Fibroblast of gingiva (primary cell): ENCODE measurements at places on chromosomes 7 and 10.

- DNase-seq: no peak
Observed at GRCh38 chr10:31702005-31702404, 226.6 kb downstream of the ARHGAP12 start.

- DNase-seq: no peak
Observed at GRCh38 chr7:129780257-129780973, 168.9 kb downstream of the NRF1 start.

DNA sequence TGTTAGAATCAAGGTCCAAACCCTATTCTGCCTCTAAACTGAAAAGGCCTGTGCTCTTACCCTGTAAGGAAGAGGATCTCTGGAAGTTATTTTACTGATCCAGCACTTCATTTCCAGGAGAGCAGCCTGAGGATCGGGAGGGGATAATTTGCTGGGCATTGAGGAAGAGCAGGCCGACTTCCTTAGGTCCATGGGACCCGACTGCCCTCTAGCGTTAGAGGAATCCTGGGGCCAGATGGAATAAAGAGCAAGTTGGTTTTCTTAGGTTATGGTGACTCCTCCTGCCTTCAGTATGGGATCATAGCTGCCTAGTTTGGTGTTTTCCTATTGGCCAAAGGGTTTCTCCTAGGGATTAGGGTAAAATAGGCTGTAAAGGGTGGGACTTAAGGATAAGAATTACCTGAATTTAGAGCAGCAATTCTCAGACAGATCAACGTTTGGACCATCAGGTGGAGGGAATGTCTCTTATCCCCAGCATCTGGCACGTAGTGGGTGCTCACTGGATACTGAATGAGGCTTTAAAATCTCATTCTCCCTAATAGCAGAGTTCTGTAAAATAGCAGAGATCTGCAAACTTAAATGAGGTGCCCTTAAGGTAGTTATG lies 40.0 kb upstream of the SORBS1 start:
- peak; percentile 78 for DNase-seq

- no peak for DNase-seq
Observed at GRCh38 chr7:150982351-150982750, 4.2 kb upstream of the KCNH2 start.

- DNase-seq: no peak
Observed at GRCh38 chr10:110304394-110304779, 333 bp downstream of the SMNDC1 start.

DNA sequence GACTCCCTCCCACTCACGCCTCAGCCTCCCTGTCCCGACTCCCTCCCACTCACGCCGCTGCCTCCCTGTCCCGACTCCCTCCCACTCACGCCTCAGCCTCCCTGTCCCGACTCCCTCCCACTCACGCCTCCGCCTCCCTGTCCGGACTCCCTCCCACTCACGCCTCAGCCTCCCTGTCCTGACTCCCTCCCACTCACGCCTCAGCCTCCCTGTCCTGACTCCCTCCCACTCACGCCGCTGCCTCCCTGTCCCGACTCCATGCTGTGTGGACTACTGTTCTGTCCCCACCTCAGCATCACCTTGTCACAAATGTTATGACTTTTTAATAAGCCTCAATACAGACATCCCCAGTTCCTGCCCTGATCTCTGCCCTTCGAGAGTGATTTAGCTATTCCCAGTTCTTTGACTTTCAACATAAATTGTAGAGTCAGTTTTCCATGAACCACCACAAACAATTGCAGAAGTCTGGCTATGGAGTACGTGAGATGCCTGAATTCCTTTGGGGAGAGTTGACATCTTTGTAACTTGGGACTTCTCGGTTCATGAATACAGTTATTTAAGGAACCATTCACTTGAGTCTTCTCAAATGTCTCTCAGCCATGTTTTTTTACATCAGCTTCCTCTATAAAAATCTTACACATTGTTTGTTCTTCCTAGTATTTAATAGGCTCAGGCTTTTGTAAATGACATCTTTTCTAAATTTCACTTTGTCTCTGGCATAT lies 71.9 kb downstream of the FOXL3 start:
- DNase-seq: no peak

DNA sequence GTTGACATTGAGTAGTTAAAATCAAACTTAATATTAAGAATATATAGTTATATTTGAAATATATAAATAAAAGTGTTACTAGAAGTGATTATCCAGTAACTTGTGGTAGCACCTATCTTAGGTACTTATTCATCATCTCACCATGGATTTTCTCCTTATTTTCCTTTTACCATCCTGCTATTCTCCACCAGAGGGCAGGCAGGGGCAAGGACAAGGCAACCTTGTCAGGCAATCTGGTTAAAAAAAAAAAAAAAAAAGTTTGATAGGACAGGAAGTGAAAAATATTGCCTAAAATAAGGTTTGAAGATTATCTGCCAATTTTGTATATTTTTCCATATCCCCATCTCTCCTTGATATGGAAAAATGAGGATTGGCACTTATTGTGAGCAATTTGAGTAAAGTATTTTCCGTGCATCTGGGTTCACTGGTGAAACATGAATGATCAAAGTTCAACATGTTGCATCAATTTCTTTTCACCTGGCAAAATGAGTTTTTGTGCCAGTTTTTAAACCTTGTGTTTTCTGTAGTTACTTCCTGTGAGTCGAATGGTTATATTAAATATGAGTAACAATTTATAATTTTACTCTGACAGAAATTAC lies 256.7 kb downstream of the AGMO start:
- peak; percentile 49 for DNase-seq

GRCh38 chr10:7787150-7787856 lies 490 bp downstream of the KIN start:
- DNase-seq: no peak

DNA sequence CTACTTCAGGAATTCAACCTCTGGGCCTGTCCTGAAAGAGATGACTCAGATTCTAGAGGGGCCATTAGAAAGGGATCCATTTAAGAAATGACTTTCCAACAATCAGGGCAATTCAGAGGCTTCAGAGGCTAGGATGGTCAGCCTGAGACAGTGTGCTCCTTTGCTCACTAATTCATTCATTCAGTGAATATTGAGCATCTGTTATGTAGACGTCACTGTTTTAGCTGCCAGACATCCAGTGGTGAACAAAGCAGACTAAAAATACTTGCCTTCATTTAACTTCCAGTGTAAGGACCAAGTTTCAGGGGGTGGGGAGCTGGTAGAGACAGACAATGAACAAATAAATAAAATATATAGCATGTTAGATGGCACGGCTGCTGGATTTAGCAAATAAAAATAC lies 1.6 kb downstream of the KIAA1217 start:
- DNase-seq: no peak

GRCh38 chr7:107251963-107252362 lies 83.2 kb downstream of the HBP1 start:
- DNase-seq: no peak

GRCh38 chr10:44362866-44363711 lies 21.8 kb downstream of the CXCL12 start:
- DNase-seq: no peak

- no peak for DNase-seq
Observed at GRCh38 chr7:105002-105401, 87.4 kb upstream of the FAM20C start.

GRCh38 chr10:68092512-68092911 lies 16.8 kb upstream of the MYPN start:
- no peak for DNase-seq

GRCh38 chr7:67631476-67631875 lies 634.8 kb downstream of the TYW1 start:
- no peak for DNase-seq

- DNase-seq: no peak
Observed at GRCh38 chr7:200704-201103, 8.3 kb downstream of the FAM20C start.

DNA sequence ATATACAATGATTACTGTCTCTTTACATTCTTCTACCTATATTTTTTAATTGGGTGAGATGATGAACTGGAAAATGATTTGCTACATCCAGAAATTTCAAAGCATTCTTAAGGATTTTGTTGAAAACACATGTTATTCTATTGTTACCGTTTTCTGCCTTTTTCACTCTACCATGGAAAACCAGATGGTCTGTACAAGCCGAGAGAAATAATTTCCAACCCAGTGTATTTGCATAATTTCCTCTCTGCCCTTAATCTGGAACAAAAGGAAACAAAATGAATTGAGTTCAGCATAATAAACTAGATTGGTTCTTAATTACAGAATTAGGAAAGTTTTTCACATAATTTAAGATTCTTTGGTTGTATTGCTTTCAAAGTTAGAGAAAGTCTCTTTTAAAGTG lies 211.2 kb downstream of the CACNB2 start:
- no peak for DNase-seq

GRCh38 chr7:111212857-111213523 lies 122.1 kb downstream of the LRRN3 start:
- DNase-seq: no peak

GRCh38 chr10:79582096-79582495 lies 21.9 kb upstream of the SFTPA2 start:
- no peak for DNase-seq

DNA sequence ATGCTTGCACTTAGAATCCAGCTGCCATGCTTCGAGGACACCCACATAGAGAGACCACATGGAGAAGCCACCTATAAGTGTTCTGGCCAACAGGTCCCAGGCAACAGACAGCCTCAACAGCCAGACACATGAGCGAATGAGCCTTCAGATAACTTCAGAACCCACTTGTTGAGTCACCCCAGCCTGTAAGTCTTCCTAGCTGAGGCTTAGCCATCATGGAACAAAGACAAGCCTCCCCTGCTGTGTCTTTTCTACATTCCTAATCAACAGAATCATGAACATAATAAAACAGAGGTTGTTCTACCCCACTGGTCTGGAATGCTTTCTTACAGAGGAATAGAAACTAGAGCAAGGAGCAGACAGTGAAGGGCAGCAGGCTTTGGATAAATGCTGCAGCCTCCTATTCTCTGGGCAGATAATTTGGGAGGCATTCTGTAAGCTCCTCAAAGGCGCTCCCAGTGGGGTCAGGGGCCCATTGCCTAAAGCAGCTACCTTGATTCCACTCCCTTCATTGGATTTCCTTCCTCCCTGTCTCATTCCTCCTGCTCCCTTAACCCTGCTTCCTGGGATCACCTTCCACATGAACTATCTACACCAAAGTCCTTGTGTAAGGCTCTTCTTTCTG lies 4.6 kb downstream of the TLL2 start:
- DNase-seq: no peak

- DNase-seq: no peak
Observed at GRCh38 chr7:72403458-72404076, 8.6 kb downstream of the CALN1 start.

- DNase-seq: no peak
Observed at GRCh38 chr10:29319205-29319781, 30.4 kb downstream of the LYZL1 start.

DNA sequence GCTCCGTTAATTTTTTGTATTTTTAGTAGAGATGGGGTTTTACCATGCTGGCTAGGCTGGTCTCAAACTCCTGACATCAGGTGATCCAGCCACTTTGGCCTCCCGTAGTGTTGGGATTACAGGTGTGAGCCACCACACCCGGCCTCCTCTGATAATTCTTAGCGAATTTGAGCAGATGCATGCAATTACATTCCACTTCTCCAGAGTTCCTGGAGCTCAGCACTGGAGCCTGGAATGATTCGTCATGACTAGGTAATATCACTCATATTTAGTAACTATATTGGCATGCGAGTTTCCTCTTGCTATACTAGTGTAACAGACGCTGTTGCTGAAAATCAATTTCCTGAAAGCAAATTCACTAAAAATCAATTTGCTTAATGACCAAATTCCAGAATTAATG lies 86.8 kb downstream of the MKX start:
- DNase-seq: peak; percentile 43

GRCh38 chr7:16063221-16063620 lies 358.1 kb downstream of the CRPPA start:
- no peak for DNase-seq

GRCh38 chr10:34166823-34167222 lies 648.3 kb downstream of the PARD3 start:
- no peak for DNase-seq

- DNase-seq: peak; percentile 76
Observed at GRCh38 chr10:117663750-117664149, 121.2 kb downstream of the EMX2 start.

- DNase-seq: no peak
Observed at GRCh38 chr7:27183682-27184336, 1.2 kb downstream of the HOXA11 start.

DNA sequence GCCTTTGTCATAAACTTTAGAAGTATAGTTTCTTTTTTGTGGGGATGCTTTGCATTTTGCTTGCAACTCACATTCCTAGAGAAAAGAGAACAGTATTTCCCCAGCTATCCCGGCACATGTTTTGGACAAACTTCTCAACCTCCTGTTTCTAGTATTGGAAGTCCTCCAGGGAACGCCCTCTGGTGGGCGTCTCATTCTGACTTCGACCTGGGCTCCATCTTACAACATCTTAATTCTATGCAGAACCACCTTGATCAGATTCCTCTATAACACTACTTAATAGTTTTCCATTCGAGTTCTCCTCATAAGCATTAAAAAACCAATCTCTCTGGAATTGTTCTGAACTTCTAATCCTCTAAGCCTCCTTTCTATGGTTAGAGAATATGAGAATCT lies 139.5 kb upstream of the FZD8 start:
- DNase-seq: no peak

DNA sequence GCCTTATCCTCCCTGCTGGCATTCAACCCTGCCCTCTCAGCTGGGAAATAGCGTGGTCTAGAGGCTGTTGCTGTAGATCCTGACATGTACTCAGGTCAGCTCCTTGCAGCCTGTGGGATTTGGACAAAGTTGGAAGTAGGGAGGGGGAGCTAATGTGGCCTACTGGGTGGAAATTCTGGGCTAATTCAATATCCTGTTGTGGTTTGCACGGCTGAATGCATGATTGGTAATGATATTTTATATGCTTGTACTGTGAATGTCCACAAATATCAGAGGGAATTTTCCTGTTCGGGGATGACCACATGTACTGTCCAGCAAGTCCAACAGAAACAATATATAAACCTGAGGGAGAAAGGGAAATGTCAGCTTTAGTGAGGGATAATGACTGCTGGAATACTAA lies 22.1 kb upstream of the NPVF start:
- no peak for DNase-seq

DNA sequence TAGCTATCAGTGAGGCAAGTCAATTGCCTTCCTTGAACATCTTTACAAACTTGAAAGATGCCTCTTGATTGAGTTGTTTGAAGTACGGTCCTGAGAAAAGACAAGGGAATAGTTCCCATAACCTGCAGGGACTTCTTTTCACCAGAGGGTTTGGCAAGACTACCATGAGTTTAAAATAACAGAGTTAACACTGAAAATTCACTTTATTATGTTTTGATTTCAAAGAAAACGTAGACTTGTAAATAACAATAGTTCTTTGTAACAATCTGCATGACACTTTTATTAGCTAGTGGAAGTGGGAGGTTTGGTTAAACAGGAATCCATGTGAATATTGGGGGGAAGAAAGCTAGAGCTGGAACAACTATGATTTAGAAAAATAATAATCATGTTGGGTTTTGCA lies 49.5 kb downstream of the WNT2 start:
- DNase-seq: no peak

- peak; percentile 43 for DNase-seq
Observed at GRCh38 chr10:14146025-14146424, 184.7 kb downstream of the FRMD4A start.

- DNase-seq: no peak
Observed at GRCh38 chr10:30231071-30231652, 117.9 kb downstream of the MTPAP start.

- no peak for DNase-seq
Observed at GRCh38 chr7:129435414-129435829, 1.2 kb downstream of the STRIP2 start.

- no peak for DNase-seq
Observed at GRCh38 chr10:18021725-18022480, 70.2 kb downstream of the SLC39A12 start.
